ENCODE measurements at places on chromosomes 4 and X. TPM values are rescaled to one million over a fixed set of nuclear protein-coding genes. Genes with fewer than 3 reads are reported as not detected.
A peak's percentile ranks its signal among the peaks of the same experiment; 100 is the strongest.

GRCh38 chrX:39758791-39759525 is 338.8 kb downstream of the BCOR start:
- DNase-seq = peak; percentile 35

DNA sequence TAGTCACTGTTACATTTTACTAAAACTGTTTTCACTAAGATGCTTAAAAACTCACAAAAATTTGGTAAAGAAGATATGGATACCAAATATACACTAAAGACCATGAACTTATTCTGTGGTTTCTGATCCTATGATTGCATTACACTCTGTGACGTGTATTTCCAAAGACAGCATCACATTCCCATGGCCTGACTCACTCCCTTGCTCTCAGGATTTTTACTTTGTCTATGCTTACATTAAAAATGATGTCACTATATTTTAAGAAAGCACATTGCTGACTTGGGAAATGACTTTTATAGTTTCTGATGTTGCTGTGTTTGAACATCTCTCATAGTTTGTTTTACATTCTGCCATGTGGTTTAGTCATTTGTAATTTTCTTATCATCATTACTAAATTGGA is 327.9 kb upstream of the MAGEB18 start:
- DNase-seq = no peak

- DNase-seq = no peak
Measured at GRCh38 chr4:20075248-20075871, 176.3 kb upstream of the SLIT2 start.

- DNase-seq = no peak
Measured at GRCh38 chrX:81957900-81958545, 756.1 kb downstream of the SH3BGRL start.

DNA sequence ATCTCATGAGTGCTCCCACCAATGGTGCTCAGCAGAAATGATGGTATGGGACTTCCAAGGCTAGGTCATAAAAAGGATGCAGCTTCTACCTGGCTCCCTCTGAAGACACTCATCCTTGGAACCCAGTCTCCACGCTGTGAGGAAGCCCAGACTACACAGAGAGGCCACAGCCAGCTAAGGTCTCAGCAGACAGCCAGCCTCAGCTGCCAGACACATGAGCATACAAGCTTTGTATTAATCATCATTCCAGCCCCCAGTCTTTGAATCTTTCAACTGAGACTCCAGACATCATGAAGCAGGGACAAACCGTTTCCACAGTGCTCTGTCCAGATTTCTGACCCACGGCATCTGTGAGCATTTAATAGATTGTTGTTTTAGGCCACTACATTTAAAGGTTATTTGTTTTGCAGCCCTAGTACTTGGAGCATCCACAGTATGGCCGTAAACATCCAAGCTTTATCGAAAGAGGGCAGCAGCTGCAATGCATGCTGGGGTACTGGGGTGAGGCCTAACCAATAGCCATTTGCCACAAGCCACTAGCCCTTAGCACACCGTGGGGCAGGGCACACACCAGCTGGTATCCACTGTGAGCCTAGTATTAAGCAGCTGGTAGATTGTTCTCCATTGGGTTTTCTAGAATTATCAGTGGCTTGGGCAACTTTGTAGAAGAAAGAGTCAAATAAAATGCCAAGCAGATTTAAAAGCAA is 449.1 kb downstream of the BCOR start:
- no peak for DNase-seq

- DNase-seq = no peak
Measured at GRCh38 chrX:1468250-1468772, 15.6 kb upstream of the ASMTL start.

DNA sequence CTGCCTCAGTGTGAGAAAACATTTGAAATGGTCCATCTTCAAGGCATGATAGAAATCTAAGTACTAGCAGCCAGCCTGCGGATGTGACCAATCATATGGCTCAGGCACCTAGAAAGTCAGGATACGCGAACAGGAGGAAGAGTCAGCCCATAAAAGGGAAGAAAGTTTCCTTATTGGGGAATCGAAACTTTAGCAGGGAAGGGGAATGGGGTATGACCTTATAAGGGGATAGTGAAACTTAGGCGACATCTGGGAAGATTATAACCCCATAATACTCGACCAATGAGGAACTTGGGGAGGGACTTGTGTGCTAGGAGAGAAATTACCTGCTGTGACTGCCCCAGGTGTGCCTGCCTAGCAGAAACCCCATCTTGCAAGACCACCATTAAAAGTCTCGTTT is 26.2 kb upstream of the PYURF start:
- no peak for DNase-seq

DNA sequence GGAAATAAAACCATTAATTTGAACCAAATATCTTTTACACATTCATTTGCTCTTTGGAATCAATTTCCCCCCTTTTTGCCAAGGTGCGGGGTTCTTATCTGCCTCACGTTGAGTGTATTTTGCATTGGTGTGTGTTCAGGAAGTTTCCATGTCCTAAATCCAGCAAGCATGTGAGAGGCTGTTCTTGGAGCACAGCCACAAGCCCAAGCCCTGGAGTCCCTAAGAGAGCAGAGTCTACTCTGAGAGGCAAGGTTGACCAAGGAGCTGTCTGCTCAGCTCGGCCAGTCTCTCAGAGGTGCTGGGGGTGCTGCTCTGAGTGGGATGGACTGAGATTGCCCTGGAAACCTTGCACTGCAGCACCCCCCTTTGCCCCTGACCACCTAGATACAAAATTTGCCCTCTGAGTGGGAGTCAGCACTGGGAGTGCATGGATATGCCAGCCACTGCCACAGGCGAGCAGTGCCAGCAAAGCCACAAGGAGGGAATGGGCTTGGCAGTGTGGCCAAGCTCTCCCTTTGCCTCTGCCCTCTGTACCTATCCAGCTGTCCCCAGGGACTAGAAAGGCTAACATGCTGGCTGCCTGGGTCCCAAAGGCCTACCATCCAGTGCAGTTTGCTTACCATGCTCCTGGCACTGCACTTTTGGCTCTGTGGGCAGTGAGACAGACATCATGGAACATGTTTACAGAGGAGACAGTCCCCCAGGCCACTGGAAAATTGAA is 20.5 kb upstream of the FAM193A start:
- peak; percentile 71 for DNase-seq

DNA sequence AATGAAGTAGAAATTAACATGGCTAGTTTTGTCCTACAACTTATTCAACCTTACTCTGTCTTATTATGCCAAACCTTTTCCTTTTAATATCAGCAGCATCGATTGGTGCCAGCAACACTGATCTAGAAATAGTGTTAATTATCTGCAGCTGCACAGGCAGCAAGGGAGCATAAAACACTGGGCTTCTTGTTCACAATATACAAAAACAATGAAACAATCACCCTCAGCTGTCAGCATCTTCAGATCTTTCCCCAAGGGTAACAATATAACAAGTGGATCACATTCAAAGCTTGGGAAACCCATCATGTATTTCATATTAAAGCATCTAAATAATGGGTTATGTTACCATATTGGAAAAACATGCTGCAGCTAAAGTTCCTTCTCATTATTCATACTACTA is 238.1 kb downstream of the SPOCK3 start:
- no peak for DNase-seq

GRCh38 chrX:134246282-134246681 is 9.3 kb downstream of the CCDC160 start:
- DNase-seq = no peak

GRCh38 chr4:173821876-173822275 is 291.8 kb upstream of the HAND2 start:
- DNase-seq = no peak

- peak; percentile 67 for DNase-seq
Measured at GRCh38 chr4:1693131-1693896, 9.2 kb upstream of the FAM53A start.

DNA sequence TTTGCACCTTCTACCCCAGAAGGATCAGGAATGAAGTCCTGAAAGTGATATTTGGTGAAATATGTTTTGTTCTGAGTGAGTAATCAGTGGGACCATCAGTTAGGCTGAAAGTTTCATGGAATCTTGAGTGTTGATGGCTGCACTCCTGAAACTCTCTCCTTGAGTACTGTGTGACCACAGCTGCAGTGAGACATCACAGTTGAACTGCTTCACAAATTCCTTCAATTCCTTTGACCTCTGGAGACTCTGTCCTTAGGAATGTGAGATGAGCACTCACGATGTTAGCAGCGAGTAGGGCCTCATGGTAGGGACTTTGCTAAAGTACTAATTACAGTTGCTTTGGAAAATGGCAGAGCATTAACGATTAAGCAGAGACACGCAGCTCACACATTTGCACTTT is 142.9 kb upstream of the SLC4A4 start:
- no peak for DNase-seq

DNA sequence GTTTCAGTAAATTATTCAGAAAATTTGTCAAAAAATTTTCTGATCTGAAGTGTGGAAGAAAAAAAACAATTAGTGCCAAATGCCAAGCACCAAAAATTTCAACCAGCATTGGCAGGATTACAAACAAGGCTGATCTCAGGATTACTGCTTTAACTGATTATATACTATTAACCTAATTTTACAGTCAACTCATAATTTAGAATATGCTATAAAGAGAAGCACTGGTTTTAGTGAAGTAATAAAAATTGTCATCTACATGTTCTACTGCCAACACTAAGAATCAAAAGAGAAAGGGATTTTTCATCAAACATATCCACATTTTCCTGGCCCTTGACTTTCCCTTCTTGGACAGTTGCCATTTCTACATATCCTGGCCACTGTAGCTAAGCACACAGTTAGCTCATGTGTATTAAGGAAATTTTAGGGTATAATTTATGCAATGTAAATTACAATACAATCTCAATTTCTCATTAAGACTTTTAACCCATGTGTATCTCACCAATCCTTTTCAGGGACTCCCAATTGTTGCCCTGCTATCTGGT is 33.8 kb downstream of the THOC2 start:
- DNase-seq = no peak

DNA sequence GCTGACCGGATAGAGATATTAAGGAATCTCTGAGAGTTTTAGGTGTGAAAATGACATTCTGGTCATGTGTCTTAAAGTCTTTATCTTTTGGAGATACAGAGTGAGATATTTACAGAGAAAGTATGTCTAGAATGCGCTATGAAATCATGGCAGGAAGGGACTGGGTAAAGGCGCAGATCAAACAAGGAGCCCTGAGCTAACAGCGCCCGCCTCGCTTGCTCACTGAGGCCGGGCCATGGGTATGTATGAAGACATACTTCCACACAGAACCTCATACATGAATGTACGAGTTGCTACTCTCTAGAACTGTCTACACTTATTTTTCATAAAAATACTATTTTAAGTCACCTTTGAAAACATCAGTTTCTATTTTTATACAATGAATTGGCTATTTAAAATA is 20.0 kb downstream of the FAM53A start:
- no peak for DNase-seq

GRCh38 chrX:1045680-1046314 is 166.7 kb downstream of the CRLF2 start:
- DNase-seq = no peak

DNA sequence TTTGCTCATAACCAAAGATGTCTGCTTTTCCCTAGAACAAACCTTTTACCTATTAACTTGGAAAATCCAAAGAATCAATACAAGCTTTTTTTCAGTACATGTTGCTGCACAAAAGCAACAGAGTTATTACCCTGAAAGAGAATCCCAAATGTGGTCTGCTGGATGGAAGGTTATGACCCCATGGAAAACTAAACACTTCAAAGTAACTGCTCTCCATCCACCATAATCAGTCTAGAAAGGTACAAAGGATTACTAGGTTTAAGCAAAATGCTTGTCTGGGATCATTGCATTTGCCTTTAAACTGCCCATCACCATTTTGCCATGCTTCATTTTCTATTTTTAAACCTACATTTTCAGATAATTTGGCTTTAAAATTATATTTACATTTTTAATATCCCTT is 11.7 kb downstream of the MMRN1 start:
- DNase-seq = no peak

DNA sequence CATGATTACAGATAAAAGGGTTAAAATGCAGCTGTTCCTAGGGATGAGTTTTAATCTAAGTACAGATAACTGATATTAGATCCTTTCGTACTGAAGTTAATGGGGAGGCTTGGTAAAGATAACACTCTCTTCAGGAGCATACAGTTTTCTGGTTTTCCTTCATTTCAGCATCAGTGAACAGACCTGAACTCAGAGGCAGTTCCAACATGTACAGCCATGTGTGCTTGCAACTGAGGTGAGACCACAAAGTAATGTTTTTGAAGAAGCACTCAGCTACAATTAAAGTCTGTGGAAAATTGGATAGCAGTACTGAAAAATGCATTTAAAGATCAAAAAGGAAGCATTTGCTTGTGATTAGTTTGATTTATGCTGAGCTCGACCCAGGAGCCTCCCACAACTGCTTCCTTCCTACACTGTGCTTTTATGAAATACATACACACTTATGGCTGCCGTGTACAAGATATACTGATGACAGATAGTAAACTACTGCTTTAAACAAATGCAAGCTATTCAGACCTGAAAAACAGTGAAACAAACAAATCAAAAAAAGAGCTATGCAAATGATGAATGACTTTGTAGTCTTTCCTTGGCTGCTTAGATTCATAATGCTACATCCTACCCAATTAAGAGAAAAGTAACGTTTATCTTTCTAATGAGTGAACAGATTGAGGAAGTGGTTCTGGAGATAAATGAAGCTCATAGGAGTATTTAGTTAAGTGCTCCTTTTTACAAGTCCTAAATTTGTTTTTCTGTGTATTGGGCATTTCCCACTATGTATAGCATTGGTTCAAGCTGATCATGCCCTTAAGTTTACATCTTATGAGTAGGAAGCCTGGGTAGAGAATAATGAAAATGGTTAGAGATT is 68.4 kb downstream of the PDLIM5 start:
- no peak for DNase-seq

- no peak for DNase-seq
Measured at GRCh38 chr4:173535165-173535902, 5.3 kb upstream of the HAND2 start.

GRCh38 chr4:149914119-149915115 is 98.8 kb upstream of the IQCM start:
- DNase-seq = no peak

GRCh38 chr4:26557164-26557563 is 26.7 kb upstream of the TBC1D19 start:
- DNase-seq = peak; percentile 26

Gene TEX11
- total RNA-seq = not detected

Gene FAM53A
- total RNA-seq = 1.3 TPM

Gene PAGE1
- total RNA-seq = not detected

Gene PLAC1
- not detected for total RNA-seq

Gene CSTF2
- 7.0 TPM for total RNA-seq

Gene MTTP
- total RNA-seq = 2.0 TPM

Gene PITX2
- total RNA-seq = 0.50 TPM

Gene DSPP
- total RNA-seq = not detected
